CD4-positive, alpha-beta T cell treated with Interleukin-21 for 1 hour (primary cell): ENCODE measurements at places on chromosomes 4 and X.

DNA sequence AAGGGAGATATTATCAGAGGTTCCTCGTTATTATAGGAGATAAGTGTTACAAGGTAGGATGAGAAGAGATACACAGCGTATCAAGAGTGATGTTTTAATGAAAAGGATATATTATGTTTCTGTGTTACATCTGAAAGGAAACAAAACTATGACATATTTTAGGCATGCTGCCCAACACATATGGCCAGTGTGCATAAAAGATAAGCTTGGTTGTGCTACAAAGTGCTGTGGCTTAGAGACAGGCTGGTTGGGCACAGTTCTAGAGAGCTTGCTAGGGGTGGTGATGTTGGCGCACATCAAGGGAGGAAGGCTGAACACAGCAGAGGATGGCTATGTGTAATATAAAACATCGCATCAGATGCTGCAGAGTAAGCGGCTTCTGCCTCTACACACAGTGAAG lies 42.4 kb downstream of the TRAM1L1 start:
- DNase-seq: no peak

- DNase-seq: no peak
Observed at GRCh38 chr4:48804584-48805301, 24.7 kb upstream of the FRYL start.

DNA sequence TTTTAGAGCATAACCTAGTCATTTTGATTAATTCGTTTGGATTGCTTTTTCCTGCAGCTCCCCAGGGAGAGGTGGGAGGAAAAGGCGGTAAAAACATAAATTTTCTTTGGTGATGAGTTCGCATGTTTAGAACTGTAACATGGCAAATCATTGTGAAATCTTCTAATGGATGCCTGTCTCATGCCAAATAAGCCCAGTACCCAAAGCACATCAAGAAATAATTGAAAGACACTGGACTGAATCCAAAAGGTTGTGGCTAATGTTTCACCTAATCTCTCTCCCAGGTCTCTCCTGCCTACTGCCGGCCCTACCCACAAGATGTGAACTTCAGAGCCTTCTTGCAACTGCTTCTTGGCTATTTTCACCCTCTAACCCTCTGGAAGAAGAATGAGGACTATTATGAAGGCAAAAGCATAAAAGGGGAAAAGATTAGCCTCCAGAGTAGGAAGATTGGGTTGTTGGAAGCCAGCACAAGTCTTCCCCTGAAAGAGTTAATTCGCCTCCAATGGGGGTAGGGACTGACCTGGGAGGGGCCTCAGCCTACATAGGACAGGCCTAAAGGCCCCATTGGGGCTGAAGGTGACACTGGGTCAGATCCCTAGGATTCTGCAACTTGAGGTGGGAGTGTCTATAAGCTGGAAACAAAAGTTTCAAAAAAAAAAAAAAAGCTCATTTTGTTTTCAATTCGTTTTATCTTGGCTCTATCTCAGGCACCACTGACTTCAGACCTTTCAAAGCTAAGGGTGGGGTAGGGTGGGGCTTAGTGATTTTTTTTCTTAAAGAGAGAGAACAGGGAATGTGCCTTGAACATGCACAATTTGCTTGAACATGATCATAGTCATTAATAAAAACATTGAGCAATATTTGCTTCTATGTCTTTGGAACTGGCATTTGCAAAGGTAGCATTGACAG lies 278.6 kb upstream of the KLF3 start:
- no peak for DNase-seq

GRCh38 chr4:53101191-53101581 lies 239.1 kb downstream of the RASL11B start:
- DNase-seq: no peak

DNA sequence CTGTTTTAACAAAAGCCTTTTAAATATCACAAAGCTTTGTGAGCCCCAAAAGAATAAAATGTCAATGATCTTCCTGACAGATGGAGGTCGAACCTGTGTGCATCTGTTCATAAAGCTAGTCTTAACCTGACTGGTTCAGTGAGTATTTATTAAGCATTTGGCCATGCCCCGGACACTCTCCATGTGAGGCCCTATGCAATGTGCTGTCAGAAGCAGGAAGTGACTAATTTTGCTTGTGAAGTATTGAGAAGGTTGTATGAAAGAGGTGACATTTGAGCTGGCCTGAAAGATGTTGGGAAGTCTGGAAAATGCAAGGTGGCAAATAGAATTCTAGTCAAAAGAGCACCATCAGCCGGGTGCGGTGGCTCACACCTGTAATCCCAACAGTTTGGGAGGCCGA lies 171.4 kb downstream of the MSL3 start:
- DNase-seq: no peak

- DNase-seq: no peak
Observed at GRCh38 chrX:30965767-30966166, 76.7 kb upstream of the TAB3 start.

GRCh38 chr4:118865091-118865708 lies 23.5 kb upstream of the SYNPO2 start:
- DNase-seq: peak; percentile 41

- no peak for DNase-seq
Observed at GRCh38 chrX:85052636-85053343, 49.1 kb downstream of the APOOL start.

DNA sequence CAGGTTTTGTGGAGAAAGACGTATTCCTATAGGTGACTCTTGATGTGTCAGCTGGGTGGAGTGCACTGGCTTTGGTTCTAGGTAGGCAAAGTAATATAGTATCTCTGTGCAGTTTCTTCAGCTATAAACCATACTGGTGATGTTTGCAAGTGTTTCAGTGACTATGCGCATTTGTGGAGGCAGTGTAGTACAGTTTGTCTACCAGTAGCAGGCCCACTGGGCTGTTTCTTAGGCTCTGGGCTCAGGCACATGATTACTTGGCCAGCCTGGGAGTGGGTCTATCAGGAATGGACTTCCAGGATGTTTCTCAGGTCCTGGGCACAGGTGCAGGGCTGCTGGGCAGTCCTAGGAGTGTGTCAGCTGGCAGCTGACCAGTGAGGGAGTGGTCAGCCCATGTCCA lies 51.9 kb upstream of the INTU start:
- no peak for DNase-seq

GRCh38 chrX:20320461-20321159 lies 53.9 kb upstream of the RPS6KA3 start:
- DNase-seq: peak; percentile 12

DNA sequence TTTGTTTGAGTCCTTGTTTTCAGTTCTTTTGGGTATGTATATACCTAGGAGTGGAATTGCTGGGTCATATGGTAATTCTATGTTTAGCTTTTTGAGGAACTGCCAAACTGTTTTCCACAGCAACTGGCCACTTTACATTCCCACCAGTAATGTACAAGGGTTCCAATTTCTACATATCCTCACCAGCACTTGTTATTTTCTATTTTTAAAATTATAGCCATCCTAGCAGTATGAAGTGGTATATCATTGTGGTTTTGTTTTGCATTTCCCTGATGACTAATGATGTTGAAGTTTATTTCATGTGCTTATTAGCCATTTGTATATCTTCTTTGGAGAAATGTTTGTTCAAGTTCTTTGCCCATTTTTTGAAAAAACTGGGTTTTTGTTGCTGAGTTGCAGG lies 39.6 kb downstream of the TMEM164 start:
- no peak for DNase-seq

- DNase-seq: no peak
Observed at GRCh38 chr4:169070071-169070894, 60.2 kb upstream of the CBR4 start.

DNA sequence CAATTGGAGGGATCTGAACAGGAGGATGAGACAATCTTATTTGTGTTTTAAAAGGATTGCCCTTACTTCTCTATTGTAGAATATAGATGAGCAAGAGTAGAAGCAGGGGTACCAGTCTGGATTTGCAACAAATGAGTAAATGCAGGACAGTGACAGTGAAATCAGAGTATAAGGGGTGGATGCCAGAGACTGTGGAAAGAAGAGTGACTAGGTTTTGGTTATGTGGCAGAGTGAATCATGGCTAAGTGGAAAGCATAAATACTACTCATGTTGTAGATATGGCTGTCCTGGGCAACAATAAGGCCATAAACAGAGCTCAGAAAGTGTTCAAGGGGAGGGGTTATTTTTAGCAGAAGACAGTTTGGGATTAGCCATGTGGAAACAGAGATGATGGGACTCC lies 6.0 kb upstream of the VSIG4 start:
- DNase-seq: no peak

DNA sequence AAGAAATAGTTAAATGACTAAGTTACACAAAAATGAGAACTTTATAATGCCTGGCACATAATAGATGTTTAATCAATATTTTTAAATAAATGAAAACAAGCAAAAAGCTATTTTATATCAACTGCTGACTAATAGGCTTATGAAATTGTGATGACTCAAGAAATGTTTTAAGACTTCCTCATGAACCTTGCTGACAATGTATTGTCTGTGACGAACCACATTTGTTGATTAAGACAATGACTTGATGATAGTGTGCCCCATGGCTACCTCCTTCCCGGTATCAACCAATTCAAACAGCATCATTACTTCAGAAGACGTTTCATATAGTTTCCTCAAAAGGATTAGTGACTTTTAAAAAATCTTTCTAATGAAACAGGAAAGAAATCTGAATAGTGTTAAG lies 7.9 kb downstream of the CXCL6 start:
- DNase-seq: no peak

DNA sequence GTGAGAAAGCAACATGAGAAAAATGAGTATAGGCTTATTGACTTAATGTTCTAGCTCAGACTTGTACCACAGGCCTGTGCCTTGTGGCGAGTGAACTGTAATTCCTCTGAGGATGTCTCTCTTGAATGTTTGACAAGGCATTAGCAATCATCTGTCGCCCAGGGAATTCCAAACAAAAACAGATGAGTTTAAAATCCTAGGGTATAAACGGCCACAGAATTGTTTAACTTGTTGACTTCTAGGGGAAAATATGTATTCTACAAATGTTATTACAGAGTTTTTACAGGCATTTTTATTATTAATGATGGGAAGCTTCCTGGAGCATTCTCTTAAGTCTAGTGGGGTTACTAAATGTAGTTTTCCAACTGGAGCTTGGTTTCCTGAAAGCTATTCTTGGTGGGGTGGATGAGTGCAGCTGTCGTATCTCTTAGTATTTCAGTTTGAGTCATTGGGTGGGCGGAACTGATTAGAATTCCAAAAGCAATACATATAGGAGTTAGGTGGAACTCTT lies 40.6 kb downstream of the ARHGAP10 start:
- DNase-seq: no peak

DNA sequence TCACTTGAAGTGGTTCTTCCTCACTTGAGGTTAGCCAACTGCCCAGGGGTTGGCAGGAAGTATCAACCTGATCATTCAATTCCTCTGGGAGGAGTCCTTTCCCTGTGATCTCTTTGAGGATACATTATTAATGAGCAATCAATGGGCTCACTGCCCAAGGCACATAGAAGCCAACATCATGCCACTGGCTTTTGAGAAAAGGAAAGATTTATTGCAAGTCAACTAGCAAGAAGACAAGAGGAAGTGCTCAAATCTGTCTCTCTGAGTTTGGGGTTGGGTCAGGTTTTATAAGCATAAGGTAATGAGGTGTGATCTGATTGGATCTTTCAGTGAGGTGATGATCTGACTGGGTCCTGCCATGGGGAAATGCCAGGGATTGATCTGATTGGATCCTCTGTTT lies 39.6 kb downstream of the FGFBP1 start:
- DNase-seq: no peak

GRCh38 chr4:27594922-27595321 lies 734.3 kb downstream of the STIM2 start:
- DNase-seq: no peak

GRCh38 chrX:65572971-65573370 lies 38.4 kb upstream of the LAS1L start:
- DNase-seq: no peak

- DNase-seq: no peak
Observed at GRCh38 chrX:107970073-107970472, 12.1 kb downstream of the TEX13B start.

GRCh38 chr4:1168191-1169101 lies 3.9 kb downstream of the SPON2 start:
- DNase-seq: no peak

DNA sequence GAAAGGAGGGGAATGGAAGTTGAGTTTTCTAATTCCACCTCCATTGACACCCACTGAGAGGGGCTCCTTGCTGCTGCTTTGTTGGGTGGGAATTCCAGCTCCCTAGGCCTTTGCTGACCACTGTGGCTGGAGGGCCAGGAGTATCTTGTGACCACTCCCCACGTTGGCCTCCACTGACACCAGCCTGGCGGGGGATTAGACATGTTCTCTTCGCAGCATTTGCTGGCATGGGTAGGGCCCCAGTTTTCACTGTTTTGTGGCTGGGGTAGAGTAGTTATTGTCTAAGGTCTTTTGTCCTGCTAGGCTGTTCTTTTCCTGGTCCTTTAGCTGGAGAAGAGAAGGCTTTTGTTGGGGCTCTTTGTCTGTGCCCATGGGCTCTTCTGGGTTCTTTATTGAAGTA lies 116.7 kb downstream of the CDKL5 start:
- no peak for DNase-seq

- no peak for DNase-seq
Observed at GRCh38 chr4:7083597-7084563, 16.0 kb upstream of the GRPEL1 start.

GRCh38 chr4:171441300-171441941 lies 371.8 kb upstream of the GALNTL6 start:
- no peak for DNase-seq

GRCh38 chr4:40369437-40370274 lies 34.5 kb downstream of the CHRNA9 start:
- no peak for DNase-seq

DNA sequence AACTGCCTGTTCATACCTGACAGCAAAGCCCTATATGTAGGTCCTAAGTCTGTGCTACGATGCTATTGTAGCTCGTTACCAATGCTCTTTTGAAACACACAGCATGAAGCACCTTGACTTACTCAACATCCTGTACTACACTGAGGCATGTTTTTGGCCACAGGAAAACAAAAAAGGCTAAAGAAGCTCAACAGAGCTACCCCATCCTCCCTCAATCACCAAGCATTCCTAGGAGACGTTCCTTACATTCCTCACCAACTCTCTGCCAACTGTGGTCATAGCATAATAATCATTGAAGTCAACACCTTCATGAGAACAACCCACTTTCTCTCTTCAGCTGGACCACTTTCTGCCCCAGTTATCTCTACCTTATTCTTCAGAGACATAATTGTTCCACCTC lies 73.7 kb upstream of the SLC25A43 start:
- DNase-seq: no peak

DNA sequence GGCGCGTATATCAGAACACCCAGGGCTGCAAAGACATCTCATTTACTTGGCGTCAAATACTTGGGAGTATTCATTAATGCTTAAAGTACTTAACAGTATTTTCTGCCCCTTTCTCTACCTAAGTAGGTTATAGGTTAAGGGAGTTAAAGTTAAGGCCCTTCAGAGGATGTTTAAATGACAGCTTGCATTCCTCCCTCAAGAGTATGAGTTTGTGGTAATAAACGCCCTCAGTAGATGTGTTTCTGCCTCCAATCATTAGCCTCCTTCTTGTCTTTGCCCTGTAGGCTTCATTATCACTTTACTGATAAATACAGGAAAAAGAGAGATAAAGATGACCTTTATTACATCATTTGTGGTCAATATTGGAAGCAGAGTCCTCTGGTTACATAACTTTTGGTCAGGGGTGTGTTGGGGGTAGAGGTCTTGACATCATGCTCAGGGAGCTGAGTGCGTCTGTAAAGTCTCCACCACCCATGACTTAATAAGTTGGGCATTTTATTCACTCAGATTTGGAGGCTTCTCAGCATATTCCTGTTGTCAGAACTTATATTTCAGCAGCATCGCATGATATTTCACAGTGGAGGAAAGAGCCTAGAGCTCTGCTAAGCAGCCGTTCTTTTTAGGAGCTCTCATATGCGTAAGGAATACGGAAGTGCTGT lies 145.9 kb downstream of the CPE start:
- no peak for DNase-seq
